ENCODE measurements at places on chromosomes 16 and 17.

- DNase-seq: no peak
Measured at GRCh38 chr17:73324160-73324475, 12.3 kb upstream of the CDC42EP4 start.

- DNase-seq: no peak
Measured at GRCh38 chr17:50925296-50925891, 59.2 kb upstream of the TOB1 start.

DNA sequence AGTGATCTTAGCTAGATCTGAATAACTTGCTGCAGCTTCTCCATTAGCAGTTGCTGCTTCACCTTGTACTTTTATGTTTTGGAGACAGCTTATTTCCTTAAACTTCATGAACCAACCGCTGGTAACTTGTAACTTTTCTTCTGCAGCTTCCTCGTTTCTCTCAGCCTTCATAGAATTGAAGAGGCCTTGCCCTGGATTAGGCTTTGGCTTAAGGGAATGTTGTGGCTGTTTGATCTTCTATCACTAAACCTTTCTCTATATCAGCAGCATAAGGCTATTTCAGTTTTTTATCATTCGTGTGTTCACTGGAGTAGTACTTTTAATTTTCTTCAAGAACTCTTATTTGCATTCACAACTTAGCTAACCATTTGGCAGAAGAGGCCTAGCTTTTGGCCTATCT is 21.5 kb upstream of the TMEM92 start:
- DNase-seq: no peak

DNA sequence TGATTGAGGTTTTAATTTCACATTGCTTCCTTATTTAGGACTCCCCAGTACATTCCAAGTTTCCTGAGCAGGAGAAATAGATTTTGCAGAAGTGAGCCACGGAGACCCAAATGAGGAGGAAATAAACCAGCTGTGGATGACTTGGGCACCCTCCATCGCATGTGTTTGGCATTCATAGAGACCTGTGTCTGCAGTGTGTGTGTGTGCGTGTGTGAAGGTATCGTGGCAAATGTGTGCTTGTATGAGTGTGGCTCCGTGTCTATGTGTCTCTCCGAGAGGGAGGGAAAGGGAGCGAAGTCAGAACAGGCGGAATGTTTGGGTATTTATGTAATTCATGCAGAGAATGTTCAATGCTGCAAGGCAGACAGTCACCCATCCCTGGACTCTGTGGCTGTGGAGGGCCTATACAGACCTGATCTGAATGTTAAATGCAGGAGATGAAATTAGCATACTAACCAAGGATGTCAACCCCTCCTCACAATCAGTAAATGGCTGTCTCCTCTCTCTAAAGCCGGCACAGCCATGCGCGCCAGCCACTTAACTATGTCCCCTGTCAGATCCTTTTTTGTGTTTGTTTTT is 186.0 kb upstream of the ZFHX3 start:
- no peak for DNase-seq

- no peak for DNase-seq
Measured at GRCh38 chr16:14510939-14511799, 118.9 kb downstream of the PARN start.

DNA sequence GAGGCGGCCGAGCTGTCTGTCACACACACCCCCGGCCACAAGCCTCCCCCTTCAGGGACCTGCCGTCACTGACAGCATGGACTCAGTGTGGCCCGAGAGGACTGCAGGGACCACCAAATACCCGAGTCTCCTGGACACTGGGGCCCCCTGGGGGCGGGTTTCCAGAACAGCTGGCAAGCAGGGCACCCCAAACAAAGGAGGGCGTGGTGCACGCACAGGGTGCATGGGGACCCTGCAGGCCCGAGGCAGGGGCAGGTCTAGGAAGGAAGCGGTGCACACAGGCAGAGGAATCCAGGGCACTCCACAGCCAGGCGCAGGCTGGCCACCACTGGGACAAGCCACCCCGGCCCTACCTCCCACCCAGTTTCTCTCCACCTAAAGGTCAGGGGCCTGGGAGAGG is 28.7 kb upstream of the ENPP7 start:
- DNase-seq: no peak

GRCh38 chr17:33725675-33726271 is 432.7 kb upstream of the ASIC2 start:
- DNase-seq: no peak

- no peak for DNase-seq
Measured at GRCh38 chr17:13743906-13744305, 142.2 kb upstream of the HS3ST3A1 start.

- peak; percentile 21 for DNase-seq
Measured at GRCh38 chr17:72421128-72422092, 300.6 kb downstream of the SOX9 start.

- DNase-seq: no peak
Measured at GRCh38 chr17:11285946-11286345, 44.9 kb downstream of the SHISA6 start.

- DNase-seq: no peak
Measured at GRCh38 chr16:54932021-54932660, 1.5 kb downstream of the IRX5 start.

DNA sequence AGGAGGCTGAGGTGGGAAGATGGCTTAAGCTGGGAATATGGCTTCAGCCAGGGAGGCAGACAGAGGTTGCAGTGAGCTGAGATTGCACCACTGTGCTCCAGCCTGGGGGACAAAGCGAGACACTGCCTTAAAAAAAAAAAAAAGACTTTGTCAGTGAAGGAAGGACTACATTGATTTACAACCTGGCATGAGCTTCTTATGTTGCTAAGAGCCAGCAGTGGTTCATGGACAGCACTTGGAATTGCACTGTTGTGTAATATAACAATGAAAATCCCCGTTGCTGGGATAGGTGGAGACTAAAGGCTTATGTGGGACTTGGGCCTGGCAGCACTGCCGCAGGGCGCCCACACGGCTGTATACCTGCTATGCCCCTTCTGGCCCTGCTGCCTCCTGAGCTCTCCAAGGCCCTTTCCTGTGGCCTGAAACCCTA is 14.1 kb upstream of the SLC16A5 start:
- DNase-seq: no peak

GRCh38 chr17:11081342-11081741 is 159.7 kb upstream of the SHISA6 start:
- DNase-seq: no peak

DNA sequence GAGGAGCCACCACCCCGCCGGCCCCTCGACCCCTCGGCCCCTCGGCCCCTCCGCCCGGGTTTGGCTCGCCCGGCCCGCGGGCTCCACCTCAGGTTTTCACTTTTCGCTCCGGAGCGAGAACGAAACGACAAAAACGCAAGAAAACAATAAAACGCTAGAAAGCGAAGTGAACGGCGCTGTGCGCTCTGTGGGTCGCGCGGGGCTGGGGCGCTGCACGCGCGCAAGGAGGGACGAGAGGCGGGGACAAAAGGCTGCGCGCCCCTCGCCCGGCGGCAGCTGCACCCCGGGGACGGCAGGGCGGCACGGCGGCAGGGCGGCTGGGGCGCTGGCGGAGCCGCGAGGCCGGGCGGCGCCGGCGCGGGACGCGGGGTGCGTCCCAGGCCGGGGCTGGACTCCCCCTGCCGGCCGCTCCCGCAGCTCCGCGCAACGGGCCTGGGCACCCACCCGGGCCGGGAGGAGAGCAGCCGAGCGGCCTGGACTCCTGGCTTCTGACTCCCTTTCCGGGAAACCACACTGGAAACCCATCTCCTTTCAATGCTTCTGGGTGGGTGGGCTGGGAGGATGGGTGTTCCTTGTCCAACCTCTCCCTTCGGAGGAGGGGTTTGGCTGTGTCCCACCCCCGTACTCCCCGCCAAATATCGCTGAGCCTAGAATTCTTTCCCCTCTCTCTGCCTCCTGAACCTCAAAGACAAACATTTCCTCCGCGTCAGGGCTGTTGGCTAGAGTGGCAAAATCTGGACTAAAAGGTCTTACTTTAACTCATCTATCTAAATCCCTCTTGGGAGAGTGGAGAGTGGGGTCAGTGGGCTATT is 9.9 kb downstream of the TBX2 start:
- no peak for DNase-seq

GRCh38 chr17:60863892-60864707 is 186.4 kb downstream of the BCAS3 start:
- DNase-seq: no peak

GRCh38 chr16:19274165-19274797 is 11.2 kb upstream of the CLEC19A start:
- no peak for DNase-seq

GRCh38 chr17:77331301-77331864 is 190.6 kb downstream of the SEC14L1 start:
- peak; percentile 90 for DNase-seq

GRCh38 chr17:73267648-73268537 is 6.2 kb upstream of the CPSF4L start:
- no peak for DNase-seq

DNA sequence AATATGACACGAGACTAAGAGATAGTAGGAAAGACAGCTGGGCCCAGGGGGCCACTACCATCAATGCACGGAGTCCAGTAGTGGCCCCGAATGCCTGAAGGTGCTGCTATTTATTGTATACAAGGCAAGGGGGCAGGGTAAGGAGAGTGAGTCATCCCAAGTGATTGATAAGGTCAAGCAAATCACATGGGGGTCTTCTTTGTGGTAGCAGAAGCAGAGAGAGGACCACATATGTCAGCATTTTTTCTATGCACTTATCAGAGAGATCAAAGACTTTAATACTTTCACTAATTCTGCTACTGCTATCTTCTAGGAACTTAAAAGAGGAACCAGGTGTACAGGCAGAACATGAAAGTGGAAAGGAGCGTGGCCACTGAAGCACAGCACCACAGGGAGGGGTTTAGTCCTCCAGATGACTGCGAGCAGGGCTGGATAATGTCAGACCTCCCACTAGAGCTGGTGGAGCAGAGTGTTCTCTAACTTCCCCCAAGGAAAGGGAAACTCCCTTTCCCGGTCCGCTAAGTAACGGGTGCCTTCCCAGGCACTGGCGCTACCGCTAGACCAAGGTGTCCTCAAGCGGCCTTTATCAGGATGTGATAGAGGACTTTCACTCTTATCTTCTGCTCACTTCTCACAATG is 26.4 kb upstream of the ARL4D start:
- peak; percentile 54 for DNase-seq

DNA sequence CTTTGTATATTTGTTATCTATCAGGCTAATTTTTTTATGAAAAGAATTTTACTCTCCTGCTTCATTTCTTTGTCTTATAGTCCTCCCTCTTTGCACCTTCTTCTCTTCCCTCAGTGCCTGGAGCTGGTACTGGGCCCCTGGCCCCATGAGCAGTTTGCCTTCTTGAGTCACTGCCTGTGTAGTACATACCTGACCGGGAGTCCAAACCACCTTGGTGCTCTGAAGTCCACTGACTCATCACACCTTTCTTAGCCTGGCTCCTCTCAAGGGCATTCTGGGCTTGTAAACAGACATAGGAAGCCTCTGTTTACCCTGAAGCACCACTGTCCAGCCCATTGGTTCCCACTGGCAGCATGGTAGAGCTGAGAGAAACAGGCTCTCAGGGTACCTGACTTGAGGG is 11.0 kb upstream of the TACO1 start:
- DNase-seq: no peak

- DNase-seq: no peak
Measured at GRCh38 chr17:83092931-83093330, 13.5 kb downstream of the METRNL start.

- DNase-seq: no peak
Measured at GRCh38 chr17:53249036-53249435, 573.7 kb upstream of the KIF2B start.

DNA sequence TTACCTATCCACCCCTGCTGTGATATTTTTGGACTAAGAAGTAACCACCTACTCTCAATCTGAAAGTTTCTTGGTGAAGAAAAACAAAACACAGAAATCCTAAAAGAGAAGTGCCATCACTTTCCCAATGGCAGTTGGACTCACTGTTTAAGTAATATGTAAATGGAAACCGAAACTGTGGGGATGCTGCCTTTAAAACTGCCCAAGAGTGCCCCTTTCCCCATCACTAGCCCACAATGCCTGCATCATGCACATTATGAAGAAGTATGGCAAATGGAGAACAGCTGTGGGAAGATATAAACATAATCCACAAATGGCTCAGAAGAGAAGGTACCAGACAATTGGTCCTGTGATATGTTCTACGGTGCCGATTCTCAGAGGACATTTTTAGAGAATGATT is 33.5 kb upstream of the SLC6A2 start:
- no peak for DNase-seq

DNA sequence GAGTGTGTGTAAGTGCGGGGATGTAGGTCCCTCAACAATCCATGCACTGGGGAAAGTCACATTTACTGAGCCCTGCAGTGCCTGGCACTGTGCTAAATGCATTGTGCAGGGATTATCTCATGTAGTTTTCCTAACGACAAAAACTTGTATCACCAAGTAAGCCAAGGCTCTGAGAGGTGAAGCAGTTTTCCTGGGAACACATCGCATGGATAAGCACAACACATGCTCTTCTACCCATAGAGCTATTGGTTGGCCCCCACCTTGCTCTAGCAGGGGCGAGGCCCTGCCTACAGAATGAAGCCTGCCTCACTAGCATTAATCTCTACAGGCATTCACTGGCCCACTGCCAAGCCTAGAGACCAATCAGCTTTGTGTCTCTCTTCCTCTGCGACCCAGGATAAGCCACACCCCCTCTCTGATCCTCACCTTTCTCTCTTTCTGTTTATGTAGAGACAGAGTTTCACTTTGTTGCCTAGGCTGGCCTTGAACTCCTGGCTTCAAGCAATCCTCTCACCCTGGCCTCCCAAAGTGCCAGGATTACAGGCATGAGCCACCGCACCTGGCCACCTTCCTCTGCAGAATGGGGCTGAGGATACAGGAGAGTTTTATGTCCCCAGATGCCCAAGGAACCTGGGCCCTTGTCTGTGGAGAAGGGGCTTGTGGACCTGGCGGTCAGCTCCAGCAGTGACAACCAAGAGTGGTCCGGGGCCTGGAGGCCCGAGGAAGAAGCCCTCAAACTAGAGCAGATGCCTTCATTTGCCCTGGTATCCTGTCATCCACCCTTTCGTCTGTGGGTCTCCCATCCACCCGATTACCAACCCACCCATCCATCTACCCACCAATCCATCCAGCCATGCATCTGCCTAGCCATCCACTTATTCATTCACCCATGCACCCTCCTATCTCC is 12.8 kb downstream of the CDH16 start:
- DNase-seq: no peak

DNA sequence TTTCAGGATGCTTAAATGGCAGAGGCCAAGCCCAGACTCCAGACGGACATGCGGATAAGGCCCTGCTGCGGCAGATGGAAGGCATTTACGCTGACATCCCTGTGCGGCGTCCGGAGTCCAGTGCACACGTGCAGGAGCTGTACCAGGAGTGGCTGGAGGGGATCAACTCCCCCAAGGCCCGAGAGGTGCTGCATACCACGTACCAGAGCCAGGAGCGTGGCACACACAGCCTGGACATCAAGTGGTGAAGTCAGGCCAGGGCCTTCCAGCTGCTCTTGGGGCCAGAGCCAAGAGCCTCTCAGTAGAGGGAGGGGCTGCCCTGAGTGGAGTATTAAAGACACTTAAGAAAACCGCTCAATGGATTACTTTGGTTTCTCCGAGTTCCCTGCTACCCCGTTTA is 29.4 kb downstream of the NARF start:
- no peak for DNase-seq

GRCh38 chr16:67868290-67868689 is 4.6 kb upstream of the EDC4 start:
- DNase-seq: no peak

GRCh38 chr17:61159221-61159814 is 240.3 kb upstream of the TBX2 start:
- no peak for DNase-seq

Data from activated B cell treated with CpG ODN at 0.5 μM for 24 hours (primary cell).